Fibroblast of skin of abdomen (primary cell): ENCODE measurements at places on chromosomes 13 and 19.
A peak's percentile ranks its signal among the peaks of the same experiment; 100 is the strongest.

DNA sequence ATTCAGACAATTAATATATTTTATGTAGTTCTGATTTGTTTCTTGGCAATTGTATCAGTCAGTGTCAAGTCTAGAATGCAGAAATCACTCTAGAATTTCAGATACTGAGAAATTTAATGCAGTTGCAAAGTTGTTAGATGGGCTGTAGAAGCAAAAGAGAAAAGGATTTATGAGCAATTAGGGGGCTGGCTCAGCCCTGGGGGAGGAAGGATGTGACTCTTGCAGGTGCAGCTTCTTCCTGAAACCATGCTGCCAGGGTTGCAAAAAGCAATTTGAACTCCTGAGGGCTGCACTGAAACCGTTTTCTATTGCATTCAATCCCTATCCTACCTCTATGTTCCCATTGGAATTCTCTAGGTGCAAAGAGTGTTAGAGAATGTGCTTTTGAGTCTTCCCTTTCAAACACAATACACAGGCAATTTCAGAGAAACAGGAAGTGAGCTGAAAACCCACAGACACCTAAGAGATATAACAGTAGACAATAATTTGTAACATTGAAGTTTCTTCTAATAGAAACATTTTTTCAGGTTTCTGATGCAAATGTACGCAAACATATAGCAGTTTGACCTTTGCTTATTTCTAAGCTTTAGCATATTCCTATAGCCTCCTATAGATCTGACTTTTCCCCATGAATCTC is 814.7 kb upstream of the ATXN8OS start:
- DNase-seq, result no peak

- DNase-seq, result no peak
These were observed 15.8 kb downstream of the CHAMP1 start for GRCh38 chr13:114330086-114330485.

DNA sequence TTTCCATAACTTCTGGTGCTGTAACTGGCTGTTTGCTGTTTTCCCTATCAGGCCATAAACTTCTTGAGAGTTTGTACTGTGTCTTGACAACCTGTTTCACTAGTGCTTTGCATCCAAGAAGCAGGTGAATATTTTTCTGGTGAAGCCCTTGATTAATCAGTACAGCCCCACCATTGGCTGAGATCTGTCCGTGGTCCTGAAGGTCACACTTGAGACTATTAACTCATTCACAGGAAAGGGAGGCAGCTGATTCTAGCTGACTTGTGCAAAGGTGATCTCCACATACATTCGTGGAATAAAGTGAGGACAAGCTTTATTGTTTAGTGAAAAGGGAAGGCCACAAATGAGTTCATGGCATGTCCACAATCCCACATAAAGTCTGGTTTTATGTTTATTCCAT is 61.4 kb upstream of the ZNF835 start:
- DNase-seq, result no peak

- DNase-seq, result no peak
These were observed 288.1 kb downstream of the MTUS2 start for GRCh38 chr13:29108068-29108786.

GRCh38 chr19:8487137-8487851 is 15.1 kb downstream of the PRAM1 start:
- DNase-seq, result no peak

DNA sequence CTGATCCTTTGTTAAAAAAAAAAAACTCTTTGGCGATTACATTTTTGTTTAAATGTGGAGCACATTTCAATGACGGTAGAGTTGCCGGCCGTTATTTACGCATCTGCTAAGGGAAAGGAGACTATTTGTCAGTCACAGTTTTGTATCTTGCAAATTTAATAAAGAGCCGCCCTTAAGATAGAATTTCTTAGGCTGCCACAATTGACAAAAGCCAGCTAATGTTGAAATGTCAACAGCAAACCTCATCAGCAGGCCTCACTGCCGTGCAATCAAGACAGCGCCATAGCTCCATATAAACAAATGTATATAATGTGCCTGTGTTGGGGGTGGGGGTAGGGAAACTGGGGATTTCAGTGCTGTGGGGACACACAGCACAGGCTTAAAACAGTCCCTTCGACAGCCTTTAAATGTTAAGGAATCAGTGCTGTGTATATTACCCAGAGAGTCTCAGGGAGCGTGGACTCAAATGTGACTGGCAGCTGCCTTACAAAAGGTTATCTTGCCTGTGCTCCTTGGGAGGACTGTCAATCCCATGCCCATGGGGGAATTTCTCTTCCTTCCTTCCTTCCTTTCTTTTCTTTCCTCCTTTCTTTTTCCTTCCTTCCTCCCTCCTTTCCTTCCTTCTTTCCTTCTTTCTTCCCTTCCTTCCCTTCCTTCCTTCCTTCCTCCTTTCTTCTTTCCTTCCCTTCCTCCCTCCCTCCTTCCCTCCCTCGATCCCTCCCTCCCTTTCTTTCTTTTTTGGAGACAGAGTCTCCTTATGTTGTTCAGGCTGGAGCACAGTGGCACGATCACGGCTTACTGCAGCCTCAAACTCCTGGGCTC is 108.0 kb downstream of the URI1 start:
- DNase-seq, result no peak

GRCh38 chr13:22112956-22113745 is 442.3 kb downstream of the FGF9 start:
- DNase-seq, result no peak

DNA sequence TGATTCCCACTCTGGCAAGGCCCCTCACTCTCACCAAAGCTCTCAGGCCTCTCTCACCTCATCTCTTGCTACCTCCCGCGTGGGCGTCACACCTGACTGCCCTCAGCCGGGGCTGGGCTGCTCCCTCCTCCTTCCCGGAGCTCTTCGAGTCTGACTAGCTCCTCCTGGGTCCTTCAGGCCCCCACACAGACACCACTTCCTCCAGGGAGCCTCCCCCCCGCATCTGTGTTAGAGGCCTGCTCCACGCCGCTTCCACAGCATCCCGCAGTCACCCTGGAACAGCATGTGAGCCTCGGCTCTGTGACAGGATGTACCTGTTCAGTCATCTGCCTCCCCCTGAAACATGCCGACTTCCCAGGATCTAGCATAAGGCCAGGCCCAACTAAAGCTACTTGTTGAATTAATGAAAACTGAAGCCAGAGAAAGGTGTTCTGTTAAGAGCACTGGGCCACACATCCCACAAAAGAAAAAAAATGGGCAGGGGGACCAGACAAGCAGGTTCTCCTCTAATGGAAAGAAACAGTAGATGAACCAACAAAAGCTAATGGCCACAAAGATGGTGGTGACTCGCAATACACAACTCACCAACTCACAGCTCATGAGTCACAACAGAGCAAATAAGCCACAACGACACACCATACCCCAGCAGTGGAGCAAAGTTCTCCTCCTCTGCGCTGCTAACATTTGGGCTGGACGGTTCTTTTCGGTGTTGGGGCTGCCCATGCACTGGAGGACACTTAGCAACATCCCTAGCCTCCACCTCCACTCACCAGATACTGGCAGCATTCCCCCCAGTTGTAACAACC is 3.0 kb downstream of the PPP6R1 start:
- peak; percentile 20 for DNase-seq
